ENCODE measurements at places on chromosomes 12 and 14.

DNA sequence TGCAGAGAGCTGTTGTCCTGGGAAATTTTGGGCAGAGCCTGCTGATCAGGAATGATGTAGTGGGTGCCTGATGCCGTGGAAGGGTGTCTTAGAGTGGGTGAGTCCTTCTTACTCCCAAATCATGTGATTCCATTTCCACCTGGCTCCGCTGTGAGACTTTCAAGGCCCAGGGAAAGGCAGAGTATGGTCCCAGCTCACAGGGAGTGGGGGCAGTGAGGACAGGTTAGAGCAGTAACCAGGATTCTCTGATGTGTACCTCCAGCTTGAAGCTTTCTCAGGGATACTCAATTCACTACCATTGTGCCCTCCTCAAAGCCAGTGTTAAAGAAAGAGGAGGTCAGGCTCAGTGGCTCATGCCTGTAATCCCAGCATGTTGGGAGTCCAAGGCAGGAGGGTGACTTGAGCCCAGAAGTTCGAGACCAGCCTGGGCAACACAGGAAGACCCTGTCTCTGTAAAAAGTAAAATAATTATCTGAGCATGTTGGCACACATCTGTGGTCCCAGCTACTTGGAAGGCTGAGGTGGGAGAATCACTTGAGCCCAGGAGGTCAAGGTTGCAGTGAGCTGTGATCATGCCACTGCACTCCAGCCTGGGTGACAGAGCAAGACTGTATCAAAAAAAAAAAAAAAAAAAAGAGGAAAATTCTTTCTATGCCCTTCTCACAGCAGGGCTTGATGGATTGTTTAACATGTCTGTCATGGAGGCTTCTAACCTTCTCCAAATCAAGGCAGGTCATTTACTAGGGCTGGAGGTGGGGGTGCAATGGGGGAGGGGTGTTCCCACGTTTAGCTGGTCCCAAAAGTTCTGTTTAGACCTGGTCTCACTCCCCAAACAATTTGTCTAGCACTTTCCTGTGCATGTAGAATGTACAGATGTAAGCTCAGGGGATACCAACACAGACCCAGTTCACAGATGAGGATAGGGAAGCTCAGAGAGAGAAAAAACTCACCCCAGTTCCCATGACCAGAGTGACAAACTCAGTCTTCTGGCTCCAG lies 12.5 kb upstream of the IQSEC3 start:
- DNase-seq, result no peak

- DNase-seq, result peak; percentile 1
Measured at GRCh38 chr12:85424581-85425348, 144.7 kb downstream of the ALX1 start.

DNA sequence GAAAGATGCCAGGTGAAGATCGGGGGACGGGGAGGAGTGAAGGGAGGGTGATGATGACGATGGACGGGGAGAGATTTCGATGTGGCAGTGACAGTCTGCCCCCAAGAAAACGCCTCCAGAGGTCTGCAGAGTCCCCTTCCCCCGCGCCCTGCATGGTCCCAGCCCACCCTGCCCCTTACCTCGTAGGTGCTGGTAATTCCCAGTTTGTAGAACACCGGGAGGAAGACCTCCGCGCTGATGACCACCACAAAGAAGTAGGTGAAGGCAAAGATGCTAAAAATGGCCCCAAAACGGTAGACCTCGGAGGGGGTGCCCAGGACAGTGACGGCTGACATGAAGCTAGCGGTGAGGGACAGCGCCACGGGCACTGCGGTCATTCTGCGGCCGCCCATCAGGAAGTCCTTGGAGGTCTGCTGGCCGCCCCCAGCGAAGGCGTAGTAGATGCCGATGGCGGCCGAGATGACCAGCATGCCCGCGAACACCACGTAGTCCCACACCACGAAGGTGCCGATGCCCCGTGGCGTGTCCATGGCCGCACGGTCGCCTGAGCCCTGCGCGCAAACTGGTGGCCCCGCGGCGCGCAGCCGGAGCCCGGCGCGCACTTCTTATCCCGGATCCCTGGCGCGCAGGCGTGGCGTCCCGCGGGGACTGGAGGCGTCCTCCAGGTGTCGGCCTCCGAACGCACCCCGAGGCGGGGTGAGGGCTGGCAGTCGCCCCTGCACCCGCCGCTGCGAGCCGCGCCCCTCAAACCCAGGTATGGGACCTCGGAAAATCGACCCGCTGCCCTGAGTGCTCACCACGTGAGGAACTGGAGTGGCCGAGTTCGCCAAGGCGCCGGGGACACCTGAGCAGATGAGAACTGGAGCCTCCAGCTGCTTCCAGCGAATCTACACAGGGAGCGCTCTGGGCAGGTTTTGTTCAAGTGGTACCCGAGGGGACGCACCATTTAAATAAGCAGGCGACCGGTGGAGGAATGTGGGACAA lies at the start of gene SLC5A8:
Gene SLC5A8 (minus strand): TSS at position 920 of the 984 bp plus-strand sequence. CDS start 390 bp downstream, at position 530.
- no peak for DNase-seq

GRCh38 chr14:75371297-75371696 lies 56.5 kb upstream of the JDP2 start:
- DNase-seq, result no peak

GRCh38 chr12:103933237-103933636 lies 3.0 kb downstream of the HSP90B1 start:
- no peak for DNase-seq

DNA sequence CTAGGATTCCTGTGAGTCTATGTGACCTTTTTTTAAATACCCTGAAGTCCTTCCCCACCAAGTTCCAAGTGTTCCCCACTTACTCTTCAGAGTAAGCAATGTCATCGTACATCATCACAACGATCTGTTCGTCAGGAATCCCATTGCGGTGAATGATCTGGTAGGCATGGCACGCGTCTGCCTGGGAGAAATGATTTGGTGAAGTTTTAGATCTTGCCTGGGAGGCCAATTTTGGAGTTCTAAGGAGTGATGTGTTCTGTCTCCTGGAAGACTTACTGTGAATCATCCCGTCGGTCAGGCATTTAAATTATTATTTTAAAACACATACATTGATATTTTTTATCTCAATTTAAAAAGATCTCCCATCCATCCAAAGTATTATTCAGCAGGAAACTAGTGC lies 29.8 kb downstream of the LGMN start:
- DNase-seq, result no peak

GRCh38 chr12:39958377-39958776 lies 147.5 kb downstream of the SLC2A13 start:
- no peak for DNase-seq

GRCh38 chr12:49792976-49793580 lies 35.1 kb downstream of the NCKAP5L start:
- no peak for DNase-seq

DNA sequence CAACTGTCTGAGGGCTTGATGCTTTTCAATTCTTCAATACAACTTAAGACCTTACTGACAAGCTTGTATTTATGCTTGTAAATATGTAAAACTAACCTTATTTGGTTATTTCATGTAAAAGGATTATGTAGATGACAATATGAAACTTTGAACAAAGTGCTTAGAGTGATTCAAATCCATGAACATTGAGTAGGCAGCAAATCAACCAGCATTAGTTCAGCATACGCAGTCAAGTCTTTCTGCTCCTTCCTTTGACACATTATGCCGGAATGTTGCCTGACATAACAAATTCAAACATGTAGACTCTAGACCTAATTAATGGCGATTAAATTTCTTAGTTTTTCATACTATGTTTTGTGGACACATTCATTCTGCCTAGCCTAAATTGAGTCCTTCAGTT lies 105.2 kb downstream of the FGD4 start:
- DNase-seq, result no peak

DNA sequence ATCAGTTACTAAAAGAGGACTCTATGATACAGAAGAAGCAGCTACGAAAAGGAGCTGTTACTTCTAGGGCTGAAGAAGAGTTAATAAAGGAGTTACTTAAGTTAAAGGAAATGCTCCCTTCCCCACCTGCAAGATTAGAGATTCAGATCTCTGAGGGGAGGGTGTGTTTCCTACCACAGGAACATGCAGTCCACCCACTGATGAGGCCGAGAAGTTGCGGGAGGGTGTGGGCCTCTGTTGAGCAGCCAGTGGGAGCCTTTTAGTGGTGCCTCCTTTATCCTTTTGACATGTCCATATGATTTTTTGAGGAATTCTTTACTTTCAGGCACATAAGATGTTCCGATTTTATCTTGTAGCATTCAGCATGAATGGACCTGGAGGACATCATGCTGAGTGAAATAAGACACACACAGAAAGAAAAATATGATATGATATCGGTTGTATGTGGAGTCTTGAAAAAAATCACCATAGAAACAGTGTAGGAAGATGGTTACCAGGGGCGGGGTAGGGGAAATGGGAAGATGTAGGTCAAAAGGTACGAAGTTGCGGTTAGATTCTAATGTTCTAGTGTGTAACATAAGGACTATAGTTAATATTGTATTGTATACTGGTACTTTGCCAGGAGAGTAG lies 4.4 kb upstream of the M6PR start:
- peak; percentile 25 for DNase-seq

DNA sequence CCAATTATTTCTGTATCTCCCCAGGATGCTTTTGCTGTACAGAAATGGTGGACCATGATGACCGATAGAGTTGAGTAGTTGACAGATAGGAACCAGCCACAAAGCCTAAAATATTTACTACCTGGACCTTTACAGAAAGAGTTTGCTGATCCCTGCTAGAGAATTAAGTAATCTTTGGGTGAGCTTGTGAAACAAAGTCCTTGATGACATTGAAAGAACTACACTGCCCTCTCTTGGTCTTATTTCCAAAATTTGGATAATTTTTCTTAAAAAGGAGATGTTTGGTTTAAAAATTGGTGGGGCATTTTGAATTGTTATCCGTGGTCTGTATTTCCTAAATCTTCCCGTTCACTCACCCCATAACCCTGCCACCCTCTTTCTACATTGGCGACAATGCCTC lies 13.7 kb upstream of the TCTN1 start:
- no peak for DNase-seq

DNA sequence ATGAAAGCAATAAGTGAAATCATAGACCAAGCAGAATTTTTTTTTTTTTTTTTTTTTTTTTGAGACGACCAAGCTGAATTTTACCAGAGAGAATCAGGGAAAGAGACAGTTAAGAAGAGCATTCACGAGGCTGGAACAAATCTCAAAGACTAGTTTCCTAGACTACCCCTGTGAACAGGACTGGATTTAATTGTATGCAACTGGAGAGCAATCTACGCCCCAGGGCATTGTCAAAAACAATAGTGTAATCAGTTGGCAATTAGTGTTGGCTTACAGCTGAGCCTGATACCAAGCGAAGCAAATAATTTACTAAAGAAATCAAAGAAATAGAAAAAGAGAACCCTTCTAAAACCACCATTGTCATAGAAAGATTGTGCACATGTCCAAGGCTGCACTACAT lies 232.9 kb upstream of the CPNE8 start:
- DNase-seq, result no peak

- DNase-seq, result no peak
Measured at GRCh38 chr12:14243941-14244340, 121.5 kb upstream of the ATF7IP start.

DNA sequence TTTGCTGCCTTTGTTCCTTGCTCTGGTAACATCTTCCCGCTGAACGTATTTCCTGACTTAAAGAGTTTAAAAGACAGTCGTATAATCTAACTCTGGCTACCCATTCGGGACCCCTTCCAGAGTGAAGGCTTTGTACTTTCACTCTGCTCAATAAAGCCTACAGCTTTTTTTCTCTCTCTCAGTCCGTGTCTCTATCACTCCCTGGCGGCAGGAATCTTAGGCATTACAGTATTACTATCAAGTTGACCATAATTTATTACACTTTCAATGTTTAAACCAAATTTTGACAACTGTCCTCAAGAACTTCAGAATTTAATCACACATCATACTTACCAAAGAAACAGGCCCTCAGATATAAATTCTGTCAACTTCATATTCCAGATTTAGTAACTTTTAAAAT lies 967.9 kb downstream of the FSCB start:
- DNase-seq, result no peak

DNA sequence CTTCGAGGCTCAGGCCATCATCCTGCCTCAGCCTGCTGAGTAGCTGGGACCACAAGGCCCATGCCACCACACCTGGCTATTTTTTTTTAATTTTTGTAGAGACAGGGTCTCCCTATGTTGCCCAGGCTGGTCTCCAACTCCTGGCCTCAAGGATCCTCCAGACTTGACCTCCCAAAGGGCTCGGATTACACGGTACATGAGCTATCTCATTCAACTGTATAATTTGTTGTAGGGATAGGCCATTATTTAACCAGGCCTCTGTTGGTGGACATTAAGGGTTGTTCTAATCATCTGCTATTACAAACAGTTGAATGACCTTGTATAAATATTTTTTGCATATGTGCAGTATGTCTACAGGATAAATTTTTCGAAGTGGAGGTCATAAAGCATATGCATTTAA lies 9.0 kb downstream of the KIF5A start:
- DNase-seq, result no peak

DNA sequence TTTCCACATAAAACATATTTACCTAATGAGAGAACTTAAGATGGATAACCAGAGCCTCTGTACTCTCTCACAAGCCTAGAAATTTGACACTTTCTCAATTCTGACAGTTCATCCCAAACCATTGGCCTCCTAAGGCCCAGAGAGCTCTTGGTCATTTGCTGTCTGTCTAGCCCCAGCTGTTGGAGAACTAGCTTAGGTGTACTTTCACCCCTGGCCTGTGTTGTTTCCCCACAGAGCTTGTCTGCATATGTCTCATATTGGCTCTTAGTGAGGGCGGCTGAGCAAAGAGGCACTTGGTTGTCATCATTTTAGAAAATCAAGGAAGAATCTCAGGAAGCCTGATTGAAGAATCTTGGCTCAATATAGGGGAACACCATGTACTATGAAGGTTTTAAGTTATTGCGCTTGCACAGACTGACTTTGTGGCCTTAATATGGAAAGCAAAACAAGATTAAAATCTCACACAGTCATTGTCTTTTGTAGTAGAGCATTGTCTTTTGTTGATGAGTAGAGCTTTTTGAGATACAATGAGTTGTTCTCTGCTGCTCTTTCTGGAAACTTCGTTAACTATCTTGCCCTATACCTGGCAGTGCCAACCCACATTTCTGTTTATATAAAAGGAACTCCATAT lies 324.6 kb downstream of the RAD51B start:
- DNase-seq, result no peak

DNA sequence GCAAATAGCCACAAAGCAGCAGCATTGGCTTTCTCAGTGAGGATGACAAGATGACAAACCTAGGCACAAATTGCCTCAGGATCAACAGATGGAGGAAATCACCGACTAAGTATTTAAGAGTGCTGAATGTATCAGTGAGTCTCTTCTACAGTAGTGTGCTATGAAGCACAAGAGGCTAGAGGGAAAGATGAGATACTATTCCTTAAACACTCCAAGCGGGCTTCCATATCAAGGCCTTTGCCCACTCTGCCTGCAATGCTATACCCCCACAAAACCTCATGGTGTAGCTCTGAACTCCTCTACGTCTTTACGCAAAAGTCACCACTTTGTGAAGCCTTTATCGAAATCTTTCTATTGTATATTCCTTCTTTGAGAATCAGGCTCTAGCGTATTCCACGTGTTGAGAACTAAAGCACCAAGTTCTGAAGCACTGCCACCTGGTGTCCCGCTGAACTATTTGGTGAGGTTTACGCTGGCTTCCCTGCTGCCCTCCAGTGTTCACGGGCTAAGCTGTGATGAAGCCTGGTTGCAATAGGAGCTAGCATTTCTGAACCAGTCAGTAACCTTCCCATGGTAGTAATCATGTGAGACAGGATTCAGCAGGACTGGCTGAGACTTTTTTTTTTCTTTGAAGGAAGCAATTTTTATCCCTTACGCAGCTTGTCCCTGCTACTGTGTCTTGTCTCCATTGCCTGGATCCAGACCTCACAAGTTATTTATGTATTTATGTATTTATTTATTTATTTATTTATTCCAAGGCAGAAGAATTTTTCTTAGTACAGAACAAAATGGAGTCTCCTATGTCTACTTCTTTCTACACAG lies 426.5 kb upstream of the OR4E1 start:
- peak; percentile 24 for DNase-seq
